ENCODE measurements at places on chromosomes 16 and 17. TPM values are rescaled to one million over a fixed set of nuclear protein-coding genes. Genes with fewer than 3 reads are reported as not detected.

DNA sequence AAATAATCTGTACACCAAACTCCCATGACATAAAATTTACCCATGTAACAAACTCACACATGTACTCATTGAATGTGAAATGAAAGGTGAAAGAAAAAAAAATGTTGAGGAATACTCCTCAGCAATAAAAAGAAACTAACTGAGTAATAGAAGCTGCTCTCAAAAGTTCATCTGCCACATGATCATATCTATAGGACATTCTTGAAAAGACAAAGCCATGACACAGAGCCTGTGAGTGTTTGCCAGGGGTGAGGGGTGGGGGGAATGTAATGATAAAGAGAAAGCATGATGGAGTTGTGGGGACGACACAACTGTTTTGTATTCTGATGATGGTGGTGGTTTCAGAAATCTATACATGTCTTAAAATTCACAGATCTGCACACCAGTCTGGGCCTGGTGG is 52.2 kb upstream of the TMC5 start:
- H3K4me1 ChIP-seq: no peaks in the 10 kb centered on the region
- H3K4me3 ChIP-seq: no peak overlapping the region
- DNase-seq: no peak
- no peaks in the 10 kb centered on the region for H3K36me3 ChIP-seq
- H3K27me3 ChIP-seq: no peaks in the 10 kb centered on the region

GRCh38 chr17:57044976-57045867 is 39.8 kb upstream of the AKAP1 start:
- H3K27me3 ChIP-seq: peaks cover 25% of the 10 kb centered on the region
- H3K4me1 ChIP-seq: no peaks in the 10 kb centered on the region
- H3K36me3 ChIP-seq: no peaks in the 10 kb centered on the region

- no peak overlapping the region for H3K4me3 ChIP-seq
- H3K27ac ChIP-seq: no peak overlapping the region
- peaks cover 14% of the 10 kb centered on the region for H3K4me1 ChIP-seq
- H3K27me3 ChIP-seq: no peaks in the 10 kb centered on the region
- H3K36me3 ChIP-seq: peaks cover 70% of the 10 kb centered on the region
- DNase-seq: no peak
These were observed 23.7 kb downstream of the COX11 start for GRCh38 chr17:54944796-54945195.

GRCh38 chr16:27735031-27735430 is 185.1 kb downstream of the KATNIP start:
- peaks cover 12% of the 10 kb centered on the region for H3K36me3 ChIP-seq
- no peak overlapping the region for H3K4me3 ChIP-seq
- no peaks in the 10 kb centered on the region for H3K4me1 ChIP-seq
- DNase-seq: no peak
- H3K27me3 ChIP-seq: no peaks in the 10 kb centered on the region
- no peak overlapping the region for H3K27ac ChIP-seq

GRCh38 chr16:23062524-23062923 is 86.7 kb downstream of the USP31 start:
- H3K27ac ChIP-seq: no peak overlapping the region
- H3K4me1 ChIP-seq: no peaks in the 10 kb centered on the region
- H3K36me3 ChIP-seq: peaks cover 34% of the 10 kb centered on the region
- no peak for DNase-seq

DNA sequence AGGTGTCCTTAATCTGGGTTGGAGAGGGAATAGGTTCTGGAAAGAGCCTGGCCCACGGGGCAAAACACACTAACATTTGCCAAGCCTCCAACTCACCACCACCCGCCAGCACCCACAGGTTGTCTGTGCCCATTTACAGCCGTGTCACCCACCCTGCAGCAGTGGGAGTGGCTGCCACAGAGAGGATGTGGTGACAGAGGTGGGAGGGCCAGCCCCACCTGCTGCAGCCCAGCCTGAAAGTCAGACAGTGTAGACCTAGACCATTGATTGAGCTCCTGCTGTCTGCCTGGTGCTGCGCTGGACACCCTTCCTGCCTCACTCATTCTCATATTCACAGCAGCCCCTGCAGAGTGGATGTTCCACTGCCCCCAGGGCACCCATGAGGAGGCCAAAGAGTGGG is 44.7 kb downstream of the IL21R start:
- peaks cover 5% of the 10 kb centered on the region for H3K4me1 ChIP-seq
- no peaks in the 10 kb centered on the region for H3K36me3 ChIP-seq
- no peaks in the 10 kb centered on the region for H3K27me3 ChIP-seq
- DNase-seq: no peak
- H3K4me3 ChIP-seq: no peak overlapping the region
- H3K27ac ChIP-seq: no peak overlapping the region

GRCh38 chr17:35617505-35617904 is 30.4 kb downstream of the AP2B1 start:
- no peaks in the 10 kb centered on the region for H3K4me1 ChIP-seq
- H3K27me3 ChIP-seq: no peaks in the 10 kb centered on the region
- H3K36me3 ChIP-seq: peaks cover 71% of the 10 kb centered on the region
- H3K4me3 ChIP-seq: no peak overlapping the region
- no peak for DNase-seq

DNA sequence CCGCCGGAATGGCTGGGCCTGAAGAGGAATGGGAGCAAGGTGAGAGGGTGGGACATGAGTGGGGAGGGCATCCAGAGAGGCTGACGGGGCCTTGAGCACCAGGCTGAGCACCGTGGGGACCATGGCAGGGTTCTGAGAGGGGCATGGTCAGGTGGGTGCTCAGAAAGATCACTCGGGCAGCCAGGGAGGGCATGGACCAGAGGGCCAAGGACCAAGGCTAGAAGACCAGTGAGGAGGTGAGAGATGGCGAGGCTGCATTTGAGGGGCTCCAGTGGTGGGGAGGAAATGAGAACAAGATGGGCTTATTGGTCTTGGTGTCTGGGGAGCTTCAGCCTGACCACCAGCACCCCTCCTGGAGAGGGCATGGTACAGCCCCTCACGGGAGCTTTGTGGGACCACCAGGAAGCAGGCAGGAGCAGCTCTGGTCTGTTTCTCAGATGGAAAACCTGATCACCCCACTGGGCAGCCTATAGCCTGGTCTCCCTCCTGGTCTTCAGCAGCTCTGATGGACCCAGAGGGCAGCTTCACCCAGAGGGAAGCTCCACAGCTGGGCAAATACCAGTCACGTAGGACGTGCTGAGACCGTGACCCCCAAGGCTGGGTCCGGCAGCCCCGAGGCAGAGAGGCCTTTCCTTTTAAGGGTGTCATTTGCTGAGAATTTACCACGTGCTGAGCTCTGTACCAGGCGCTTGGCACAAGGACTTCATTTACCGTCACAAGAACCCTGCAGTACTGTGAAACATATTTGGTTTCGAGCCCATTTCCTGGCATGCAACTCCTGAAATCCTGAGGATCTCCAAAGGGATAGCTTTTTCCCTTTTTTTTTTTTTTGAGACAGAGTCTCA is 11.4 kb upstream of the NCBP3 start:
- H3K27ac ChIP-seq: no peak overlapping the region
- DNase-seq: no peak
- peaks cover 3% of the 10 kb centered on the region for H3K27me3 ChIP-seq

Gene NOTUM
- not detected for total RNA-seq

All from MCF 10A (cell line).